ENCODE measurements at places on chromosomes 6 and 20.

- no peak for DNase-seq
Observed at GRCh38 chr6:41546475-41546865, 289 bp downstream of the FOXP4 start.

DNA sequence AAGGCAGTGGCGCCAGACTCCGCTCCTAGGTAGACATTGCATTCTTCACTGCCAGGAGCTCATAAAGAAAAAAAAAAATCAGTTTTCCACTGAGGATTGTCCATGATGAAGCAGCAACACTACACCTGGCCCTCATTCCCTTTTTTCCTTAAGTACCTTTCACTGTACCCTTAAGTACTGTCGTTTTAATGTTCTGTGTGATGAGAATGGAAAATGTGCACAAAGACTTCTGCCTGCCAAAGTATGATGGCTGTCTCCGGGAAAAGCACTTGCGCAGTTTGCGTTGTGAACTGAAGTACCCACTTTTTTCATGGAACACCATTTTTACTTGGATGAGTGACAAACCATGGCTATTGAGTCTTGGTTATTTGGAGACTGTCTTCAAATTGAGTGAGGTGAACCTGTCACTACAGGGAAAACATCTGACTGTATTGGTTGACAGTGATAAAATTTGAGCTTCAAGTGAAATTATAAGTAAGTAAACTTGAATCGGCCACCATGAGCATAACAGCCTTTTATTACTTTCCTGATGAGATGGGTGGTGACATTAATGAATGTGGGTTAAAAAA is 104.8 kb downstream of the NCOA3 start:
- DNase-seq = no peak

GRCh38 chr6:79231666-79232065 is 2.8 kb downstream of the HMGN3 start:
- DNase-seq = no peak

- DNase-seq = no peak
Observed at GRCh38 chr6:136061701-136062100, 188.4 kb downstream of the MTFR2 start.

GRCh38 chr20:9203081-9203447 is 134.2 kb downstream of the PLCB4 start:
- no peak for DNase-seq

- DNase-seq = no peak
Observed at GRCh38 chr6:73817253-73817652, 121.2 kb downstream of the CD109 start.

DNA sequence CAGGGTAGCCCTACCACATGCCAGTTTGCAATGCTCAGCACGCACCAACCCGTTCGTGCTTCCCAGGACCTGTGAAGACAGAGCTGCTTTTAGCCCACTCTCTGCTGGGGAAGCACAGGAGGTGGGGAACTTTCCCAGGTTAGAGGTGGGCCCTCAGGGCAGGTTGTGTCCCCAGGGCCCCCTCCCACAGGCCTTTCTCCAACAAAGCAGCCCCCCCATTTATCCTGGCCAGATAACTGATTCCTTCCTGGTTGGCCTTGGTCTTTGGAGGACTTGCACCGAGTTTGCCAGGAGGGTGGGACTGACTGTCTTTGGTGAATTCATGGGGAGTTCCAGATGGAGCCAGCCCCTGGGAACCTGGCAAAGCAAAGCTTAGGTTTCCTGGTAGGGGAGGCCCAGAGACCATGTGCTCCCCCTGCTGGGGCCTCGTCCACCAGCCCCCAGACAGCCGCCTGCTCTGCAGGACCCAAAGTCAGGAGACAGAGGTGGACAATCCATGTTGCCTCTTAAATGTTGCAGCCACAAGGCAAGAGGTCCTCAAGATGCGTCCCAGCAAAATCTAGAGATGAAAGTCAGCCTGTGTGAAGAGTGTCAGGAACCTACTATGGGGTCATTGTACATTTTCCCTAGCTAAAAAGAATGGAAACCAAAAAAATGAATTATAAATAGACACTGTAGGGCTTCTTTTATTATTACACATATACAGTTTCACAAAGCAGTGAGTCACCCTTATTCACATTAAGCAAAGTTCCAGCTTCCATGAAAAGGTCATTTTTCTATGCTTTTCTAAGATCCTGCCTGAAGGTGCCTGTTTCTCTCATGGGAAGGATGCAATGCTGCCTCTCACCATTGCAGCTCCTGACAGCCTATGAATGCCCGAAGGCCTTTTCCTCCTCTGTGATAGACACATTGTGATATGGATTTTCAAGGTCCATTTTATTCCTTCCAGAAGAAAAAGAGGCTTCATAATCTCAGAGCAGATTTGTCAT is 497.8 kb downstream of the PREX1 start:
- DNase-seq = no peak

DNA sequence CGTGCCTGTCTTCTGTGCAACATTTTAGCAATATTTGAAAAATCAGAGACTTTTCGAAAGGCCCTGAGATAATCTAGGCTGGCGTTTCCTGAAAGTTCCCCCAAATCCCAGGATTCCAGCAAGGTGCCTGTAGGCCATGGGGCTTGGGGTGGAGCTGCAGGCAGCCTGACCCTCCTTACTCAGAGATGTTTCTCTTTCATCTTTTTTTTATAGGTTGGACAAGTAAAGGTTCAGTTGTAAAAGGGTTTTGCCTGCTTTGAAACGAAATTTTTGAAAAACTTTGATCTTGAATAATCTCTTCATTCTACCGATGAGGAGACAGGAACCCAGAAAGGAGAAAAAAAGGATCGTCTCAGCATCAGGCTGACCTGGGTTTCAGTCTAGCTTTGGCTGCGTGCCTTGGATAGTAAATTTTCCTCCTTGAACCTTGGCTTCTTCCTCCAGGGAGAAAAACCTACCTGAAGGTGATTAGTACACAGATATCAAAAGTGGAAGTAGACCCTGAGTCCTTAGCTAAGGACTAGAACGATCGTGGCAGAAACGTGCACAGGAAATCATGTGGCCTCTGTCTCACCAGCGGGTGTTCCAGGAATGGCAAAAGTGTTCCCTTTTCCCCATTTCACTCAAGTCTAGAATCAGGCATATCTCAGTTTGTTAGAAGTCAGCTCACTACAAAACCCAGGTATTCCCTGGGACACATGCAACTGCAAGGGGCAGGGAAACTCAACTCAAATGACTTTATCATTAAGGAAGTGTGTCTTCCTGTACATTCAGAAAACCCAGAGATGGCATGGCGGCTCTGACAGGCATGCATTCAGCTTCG is 128.2 kb upstream of the PTPN1 start:
- no peak for DNase-seq
